T-helper 2 cell (primary cell): ENCODE measurements at places on chromosomes 12 and 14.

GRCh38 chr14:62745496-62745895 lies 299.8 kb downstream of the KCNH5 start:
- DNase-seq, result no peak

DNA sequence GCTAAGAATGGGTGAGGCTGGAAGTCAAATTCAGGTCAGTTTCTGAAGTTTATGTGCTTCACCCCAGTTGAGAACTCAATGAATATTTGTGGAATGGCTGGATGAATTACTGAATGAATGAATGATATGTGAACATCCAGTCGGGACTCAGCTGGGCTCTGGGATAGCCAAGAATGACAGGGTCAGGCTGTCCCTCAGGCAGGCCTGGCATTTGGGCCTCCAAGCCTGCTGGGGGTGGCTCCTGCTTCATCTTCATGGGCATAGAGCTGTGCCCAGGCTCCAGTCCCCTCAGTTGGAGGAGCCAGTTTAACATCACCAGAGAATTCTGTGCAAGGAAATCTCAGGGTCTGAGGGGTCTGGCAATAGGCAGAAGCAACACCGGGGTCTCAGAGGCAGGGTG lies 185.8 kb downstream of the PHETA1 start:
- no peak for DNase-seq

- DNase-seq, result no peak
Observed at GRCh38 chr12:27237790-27238771, 6.0 kb upstream of the STK38L start.

- no peak for DNase-seq
Observed at GRCh38 chr12:57119294-57120085, 8.3 kb upstream of the STAT6 start.

DNA sequence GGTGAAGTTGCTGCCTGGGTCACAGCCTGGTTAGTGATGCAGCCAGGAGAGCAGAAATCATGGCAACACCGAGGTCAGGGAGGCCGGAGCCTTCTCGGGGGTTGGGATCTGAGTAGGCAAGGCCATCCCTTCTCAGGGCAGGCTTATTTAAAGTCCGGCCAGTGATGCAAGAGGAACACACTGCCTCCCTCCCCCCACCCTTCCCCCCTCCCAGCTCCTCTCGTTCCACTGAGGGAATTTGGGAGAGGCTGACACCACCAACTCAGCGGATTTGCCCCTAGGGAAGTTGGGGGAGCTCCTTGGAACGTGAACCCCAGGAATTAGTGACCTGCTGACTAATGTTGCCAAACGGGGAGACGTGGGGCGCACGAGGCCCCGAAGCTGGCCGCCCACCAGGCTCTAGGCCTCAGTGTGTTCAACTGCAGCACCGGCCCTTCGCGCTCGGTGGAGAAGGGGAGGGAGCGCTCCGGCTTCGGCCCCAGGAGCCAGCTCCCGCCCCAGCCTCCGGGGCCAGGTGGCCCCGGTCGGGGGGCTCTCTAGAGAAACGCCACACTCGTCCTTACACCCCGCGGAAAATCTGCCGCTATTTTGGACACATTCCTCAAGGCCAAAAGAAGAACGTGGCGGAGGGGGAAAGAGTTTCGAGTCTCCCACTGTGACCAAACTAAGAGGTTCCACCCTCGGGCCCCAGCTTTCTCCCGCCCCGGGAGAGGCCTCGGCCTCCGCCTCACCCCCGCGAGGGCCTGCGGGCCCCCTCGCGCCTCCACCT lies 1.6 kb downstream of the CTDSP2 start:
- no peak for DNase-seq

DNA sequence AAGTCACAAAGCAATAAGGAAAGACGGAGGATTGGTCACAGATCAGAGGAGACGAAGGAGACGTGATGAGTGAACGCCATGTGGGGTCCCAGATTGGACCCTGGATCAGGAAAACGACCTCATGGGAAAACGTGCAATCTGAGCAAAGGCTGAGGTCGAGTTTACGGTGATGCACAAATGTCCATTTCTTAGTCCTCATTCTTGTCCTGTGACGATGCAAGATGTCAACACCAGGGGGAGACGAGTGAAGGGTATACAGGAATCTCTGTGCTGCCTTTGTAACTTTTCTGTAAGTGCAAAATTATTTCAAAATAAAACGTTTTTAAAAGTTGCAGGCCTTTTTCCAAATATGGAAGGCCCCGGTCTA lies 329.8 kb downstream of the MED13L start:
- DNase-seq, result no peak

DNA sequence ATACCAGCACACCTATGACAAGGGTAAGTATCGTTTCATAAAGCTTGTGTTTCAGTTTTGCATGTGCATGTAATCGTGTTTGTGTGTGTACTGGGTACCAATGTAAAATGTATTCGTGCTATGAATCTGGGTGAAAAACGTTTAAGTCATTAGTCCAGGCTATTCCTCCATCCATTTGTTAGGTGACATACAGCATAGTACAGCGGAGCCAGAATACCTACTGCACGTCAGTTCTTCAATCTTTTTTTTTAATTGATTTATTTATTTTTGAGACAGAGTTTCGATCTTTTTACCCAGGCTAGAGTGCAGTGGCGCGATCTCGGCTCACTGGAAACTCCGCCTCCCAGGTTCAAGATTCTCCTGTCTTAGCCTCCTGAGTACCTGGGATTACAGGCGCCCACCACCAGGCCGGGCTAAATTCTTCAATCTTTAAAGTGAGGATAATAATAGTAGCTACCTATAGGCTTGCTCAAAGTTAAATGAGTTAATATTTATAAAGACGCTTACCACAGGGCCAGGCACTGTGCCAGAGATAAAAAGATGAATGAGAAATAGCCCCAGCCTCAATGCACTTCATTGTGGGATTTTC lies 661 bp upstream of the RPS26 start:
- DNase-seq, result no peak

DNA sequence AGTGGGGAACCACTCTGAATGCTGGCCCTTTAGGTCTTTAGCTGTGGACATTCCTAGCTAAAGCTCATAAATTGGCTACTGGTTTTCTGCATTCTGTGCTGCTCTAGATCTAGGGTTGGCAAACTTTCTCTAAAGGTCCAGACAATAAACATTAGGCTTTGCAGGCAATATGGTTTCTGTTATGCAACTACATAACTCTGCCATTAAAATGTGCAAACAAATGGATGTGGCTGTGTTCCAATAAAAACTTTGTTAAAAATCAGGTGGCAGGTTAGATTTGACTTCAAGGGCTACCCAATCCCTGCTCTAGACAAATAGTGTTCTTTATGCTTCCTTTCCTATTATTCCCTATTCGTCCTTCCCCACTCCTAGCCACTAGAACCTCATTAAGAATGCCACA lies 6.8 kb upstream of the LRRC9 start:
- DNase-seq, result no peak
